ENCODE measurements at places on chromosomes 13 and 19.

DNA sequence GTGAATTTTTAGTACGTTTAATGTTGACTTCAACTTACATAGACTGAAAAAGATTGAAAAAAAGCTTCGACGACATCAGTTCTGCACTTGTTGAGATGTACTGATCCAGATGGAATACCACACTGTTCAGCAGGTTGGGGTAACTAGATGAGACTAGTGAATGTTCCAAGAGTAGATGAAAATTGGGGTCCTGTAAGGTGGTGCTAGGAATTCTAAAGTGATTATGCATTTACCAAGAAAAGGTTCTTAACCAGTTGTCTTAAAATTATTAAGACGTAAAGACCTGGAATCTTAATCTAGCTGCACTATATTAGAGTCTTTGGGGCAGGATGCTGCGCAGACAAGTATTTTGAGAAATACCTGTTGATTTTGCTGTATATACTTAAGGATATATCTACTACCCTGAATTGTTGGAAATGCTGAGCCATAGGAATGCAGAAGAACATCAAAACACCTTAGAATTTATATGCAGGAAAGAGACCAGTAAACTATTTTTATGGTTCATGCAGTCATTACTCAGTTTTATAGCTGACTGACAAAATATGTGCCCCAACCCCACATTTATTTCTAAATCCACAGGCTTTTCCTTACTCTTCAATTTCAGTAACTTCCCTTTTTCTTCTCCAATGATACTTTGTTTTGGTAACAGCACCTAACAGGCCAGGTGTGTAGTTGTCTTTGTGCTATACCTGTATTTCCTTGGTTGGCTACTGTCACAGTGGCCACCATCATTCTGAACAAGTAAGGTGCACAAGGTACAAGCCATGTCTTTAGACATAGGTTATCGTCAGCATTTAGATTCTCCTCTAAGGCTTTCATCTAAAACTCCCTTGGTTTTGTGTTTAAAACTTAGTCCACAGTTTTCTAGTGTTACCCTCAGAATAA lies 8.6 kb downstream of the MIR17HG start:
- no peak for DNase-seq

DNA sequence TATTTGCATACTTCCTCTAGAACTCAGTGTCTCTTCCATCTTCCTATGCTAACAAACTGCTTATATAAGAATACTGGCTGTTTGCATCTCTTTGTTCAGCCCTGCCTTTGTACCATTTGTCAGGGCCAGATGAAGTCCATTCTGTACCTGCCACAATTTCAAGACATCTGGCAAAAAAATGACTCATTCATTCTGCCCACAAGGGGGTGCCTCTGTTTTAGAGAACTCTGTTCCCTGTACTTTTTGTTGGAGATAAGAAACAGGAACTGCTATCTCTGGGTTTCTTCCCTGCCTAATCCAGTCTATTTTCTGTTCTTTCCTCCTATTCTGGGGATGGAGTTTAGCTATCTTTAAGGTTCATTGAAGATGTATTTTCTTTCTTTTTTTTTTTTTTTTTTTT lies 23.0 kb downstream of the ZNF568 start:
- no peak for DNase-seq

GRCh38 chr13:51500687-51501086 lies 47.9 kb upstream of the INTS6 start:
- DNase-seq, result no peak

DNA sequence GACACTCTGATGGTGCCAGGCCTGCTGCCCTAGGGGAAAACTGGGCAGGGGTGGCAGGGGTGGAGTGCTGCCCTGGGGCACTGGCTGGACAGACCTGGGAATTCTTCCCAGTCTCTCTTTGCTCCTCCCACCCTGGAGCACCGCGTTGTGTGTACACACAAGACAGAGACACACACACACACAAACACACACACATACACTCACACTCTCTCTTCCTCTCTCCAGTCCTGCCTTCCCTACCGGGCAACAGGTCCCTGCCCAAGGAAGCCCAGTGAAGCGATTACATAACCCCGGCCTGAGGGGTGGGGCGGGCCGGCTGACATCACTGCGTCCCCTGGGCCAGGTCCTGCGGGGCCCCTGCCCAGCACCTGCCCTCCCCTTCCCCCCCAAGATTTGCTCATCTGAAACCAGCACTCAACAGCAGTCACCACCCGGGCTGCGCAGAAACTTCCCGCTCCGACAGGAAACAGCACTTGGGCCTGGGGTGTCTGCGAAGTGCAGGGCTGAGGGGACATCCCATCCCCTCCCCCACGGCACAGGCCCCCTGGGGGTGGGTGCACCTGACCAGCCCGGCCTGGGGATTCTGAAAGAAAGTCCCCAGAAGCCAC lies 1.2 kb downstream of the MKNK2 start:
- peak; percentile 39 for DNase-seq

DNA sequence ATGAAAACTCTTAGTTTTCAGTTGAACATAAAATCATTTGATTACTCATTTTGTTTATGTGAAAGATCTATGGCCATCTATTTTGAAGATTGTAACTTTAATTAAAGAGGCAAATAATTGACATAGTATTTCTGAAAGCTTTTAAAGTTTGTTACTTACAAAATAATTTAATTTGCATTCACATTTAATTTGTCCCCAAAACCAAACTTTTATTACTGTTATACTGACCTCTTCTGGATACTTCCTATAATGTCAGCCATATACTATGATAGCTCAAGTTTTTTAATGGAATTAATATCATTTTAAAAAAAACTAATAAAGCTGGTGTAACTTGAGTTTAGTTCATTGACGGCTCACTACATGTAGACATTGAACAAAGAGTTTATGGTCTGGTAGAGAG lies 4.9 kb upstream of the SGCG start:
- DNase-seq, result peak; percentile 9
